ENCODE measurements at places on chromosomes 2 and 18.

DNA sequence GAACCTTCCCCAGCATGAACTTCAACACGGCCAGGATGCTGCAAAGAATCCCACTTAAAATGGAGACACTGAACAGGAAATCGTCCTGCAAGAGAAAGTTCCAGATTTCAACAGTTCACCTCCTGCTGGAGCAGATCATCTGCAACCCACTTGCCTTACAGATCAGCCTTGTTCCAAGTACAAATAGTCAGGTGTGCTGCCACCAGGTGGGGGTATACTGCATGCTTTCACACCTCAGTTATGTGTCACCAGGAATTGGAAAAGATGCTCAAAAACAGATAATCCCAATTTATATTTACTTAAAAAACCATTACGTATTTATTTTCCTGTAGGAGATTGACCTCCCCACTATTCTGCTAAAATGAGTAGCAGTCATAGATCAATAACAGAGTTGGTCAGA is 212.3 kb downstream of the MGAT5 start:
- peak; percentile 25 for DNase-seq

DNA sequence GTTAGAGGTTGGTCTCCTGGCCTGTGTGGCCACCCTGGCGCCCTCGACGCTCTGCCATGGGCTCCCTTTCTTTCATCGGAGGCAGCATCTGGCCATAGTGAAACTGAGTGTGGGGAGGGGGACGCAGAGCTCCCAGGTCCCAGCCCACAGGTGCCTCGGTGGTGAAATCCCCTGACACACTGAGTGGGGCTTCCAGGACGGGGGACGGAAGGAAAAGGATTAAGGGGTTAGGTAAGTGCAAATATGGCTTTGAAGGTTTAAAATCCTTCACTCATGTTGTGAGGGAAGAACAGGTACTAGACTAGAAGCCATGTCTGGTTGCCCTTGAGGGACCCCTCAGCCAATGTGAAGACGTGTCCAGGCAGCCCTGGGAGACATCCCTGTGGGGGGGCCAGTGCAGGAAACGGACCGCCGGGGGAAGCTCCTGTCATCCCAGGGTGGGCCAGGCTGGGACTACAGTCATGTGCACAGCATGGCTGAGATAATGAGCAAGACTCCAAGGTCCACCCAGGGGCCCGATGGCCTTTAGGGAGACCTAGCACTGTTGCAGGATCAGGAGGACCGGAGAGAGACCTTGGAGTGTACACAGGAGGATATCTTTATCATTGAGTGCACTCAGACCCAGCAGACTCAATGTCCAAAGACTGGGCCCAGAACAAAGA is 36.3 kb downstream of the RTP5 start:
- DNase-seq = no peak

GRCh38 chr18:28163201-28163775 is 13.6 kb downstream of the CDH2 start:
- DNase-seq = no peak

DNA sequence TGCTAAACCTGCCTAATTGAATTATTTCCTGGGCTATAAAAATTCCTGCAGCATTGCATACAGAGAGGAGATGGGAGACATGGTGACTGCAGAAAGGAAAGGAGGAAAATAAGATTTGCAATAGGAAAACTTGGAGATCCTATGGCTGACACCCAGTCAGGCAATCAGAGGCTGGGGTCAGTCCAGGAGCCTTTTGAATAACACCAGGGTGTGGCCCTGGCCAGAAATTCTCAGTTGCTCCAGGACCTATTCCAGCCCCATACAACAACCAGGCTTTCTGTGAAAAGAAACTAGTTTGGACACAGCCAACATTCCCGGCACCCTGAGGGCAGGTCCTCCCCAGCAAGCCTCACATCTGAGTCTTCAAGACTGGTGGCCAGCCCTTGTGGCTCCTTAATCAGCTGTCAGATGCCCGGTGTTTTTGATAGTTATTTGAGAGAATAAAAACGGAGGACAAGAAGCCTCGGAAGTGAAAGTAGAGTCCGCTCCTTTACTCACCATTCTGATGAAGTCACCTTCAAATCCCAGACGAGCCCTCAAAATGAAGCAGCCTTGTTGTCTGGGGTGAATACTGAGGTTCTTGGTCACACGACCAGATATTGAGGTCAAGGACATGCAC is 31.1 kb upstream of the GMCL1 start:
- no peak for DNase-seq
